Body of pancreas (tissue), 4 donors: ENCODE measurements at places on chromosomes 5 and 9. TPM values are rescaled to one million over a fixed set of nuclear protein-coding genes. Genes with fewer than 3 reads are reported as not detected.

IL17B gene
- total RNA-seq, result not detected

PIP5K1B gene
- total RNA-seq, result 3.6 TPM

EIF4EBP3 gene
- 7.3 TPM for total RNA-seq

NCS1 gene
- 4.3 TPM for total RNA-seq

SHC3 gene
- 6.9 TPM for total RNA-seq

S1PR3 gene
- total RNA-seq, result 6.6 TPM

TRIM36 gene
- total RNA-seq, result 3.0 TPM

SEMA6A gene
- 18.7 TPM for total RNA-seq

C9orf50 gene
- not detected for total RNA-seq

MPDZ gene
- total RNA-seq, result 17.1 TPM

ANKRD31 gene
- total RNA-seq, result 0.78 TPM

PDLIM7 gene
- total RNA-seq, result 7.3 TPM

ZNF658 gene
- total RNA-seq, result 3.9 TPM
